RCC 7860 (cell line): ENCODE measurements at places on chromosomes 16 and 17.

- DNase-seq = no peak
Observed at GRCh38 chr16:65222049-65222448, 100.2 kb upstream of the CDH11 start.

DNA sequence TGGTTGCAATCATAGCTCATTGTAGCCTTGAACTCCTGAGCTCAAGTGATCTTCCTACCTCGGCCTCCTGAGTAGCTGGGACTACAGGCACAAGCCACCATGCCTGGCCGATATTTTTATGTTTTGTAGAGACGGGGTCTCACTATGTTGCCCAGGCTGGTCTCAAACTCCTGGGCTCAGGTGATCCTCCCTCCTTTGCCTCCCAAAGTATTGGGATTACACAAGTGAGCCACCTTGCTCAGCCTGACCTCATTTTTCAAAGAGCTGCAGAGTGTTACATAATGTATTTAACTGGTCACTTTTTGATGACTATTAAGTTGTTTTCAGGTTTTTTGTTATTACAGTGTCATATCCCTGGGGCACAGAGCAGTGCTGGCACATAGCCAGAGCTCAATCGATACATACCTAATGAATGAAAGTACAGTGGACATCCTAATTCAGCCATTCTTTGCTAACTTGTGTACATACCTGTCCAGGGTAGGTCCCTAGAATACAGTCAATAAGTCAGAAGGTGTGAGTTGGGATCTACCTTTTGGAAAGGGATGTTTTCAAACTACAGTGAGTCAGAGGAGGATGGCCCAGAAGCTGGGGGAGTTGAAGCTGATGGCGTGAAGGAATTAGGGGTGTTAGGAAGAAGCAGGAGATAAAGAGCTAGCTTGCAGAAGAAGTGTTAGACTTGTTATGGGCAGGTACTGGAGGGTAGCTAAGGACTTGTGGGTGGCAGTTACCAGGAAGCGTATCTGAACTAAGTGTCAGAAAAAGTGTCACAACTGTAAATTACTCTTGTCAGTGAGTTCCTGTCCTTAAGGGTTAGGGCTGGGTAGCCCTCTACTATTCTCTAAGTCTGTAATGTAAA lies 20.1 kb upstream of the CYLD start:
- DNase-seq = no peak

DNA sequence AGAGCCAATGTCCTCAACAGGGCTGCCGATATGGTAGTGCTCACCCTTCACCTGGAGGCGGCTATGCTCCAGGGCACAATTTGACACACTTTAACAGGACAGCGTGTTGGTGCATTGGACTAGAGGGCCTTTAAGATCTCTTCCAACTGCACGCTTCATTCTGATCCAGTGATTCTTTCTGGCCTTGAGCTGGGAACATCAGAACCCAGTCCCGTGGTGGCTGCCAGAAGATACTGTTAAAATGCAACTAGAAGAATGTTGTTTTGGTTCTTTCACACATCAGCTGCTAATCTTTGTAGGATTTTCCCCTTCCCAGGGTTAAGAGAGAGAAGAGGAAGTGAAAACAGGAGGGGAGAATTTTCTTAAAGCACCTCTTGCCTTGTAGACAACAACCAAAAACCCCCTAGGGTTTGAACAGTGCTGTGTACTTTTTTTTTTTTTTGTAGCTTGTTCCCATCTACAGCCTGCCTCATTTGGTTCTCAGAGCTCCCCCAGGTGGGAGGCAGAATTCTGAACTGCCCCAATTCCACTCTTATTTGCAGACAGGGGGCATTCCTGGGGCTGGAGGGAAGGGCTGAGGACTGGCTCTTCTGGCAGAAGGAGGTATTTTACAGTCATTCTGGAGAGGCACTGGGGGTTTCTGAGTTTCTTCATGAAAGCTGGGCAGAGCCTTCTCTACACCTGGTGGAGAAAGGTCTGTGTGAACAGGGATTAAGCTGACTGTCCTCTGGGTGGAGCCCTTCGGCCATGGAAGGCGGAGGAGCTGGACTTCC lies 32.4 kb downstream of the SMARCE1 start:
- DNase-seq = peak; percentile 41

DNA sequence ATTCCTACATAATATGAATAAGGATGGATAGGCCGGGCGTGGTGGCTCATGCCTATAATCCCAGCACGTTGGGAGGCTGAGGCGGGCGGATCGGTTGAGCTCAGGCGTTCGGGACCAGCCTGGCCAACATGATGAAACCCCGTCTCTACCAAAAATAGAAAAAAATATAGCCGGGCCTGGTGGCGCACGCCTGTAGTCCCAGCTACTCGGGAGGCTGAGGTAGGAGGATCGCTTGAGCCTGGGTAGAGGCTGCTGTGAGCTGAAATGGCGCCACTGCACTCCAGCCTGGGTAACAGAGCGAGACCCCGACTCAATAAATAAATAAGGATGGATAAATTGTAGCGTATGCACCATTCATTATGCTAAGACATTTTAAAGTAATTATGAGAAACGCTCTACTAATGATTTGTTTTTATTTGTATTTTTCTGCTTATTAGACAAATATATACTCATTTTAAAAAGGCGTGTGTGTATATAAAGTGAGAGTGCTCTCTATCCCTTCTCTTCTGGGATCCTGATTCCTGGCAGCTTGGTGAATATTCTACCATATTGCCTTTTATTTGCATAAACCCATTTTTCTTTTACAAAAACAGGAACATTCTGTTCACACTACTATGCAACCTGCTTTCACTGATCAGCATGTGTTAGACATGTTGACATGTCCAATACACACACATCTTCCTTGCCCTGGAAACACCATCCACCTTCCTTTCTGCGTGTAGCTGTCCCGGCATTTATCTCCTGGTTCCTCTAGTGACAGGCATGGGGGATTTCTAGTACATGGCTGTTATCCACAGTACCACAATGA lies 26.4 kb downstream of the DDX19A start:
- DNase-seq = no peak

GRCh38 chr16:61763991-61764390 lies 272.2 kb downstream of the CDH8 start:
- DNase-seq = no peak

- DNase-seq = no peak
Observed at GRCh38 chr17:10773391-10773790, 30.5 kb downstream of the TMEM238L start.

DNA sequence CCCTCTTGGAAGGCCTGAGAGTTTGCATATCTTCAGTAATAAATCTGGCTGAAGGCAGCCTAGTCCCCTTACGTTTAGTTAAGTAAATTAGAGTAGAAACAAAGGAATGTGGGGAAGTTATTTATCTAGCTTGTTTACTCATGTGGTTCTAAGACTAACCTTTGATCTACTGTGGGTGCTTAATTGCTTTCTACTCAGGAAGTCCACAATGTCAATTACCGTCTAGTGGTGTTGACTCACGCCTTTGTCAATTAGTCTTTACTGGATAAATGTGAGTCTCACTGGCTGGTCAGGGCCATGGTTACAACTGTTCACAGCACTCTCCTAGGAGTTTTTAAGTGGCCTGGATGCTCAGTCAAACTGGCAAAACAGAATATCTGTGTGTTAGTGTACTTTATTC lies 2338.4 kb downstream of the TP53TG3F start:
- no peak for DNase-seq

- no peak for DNase-seq
Observed at GRCh38 chr17:65455972-65456343, 105.5 kb downstream of the AXIN2 start.

- peak; percentile 9 for DNase-seq
Observed at GRCh38 chr17:7782240-7782639, 51.8 kb upstream of the KDM6B start.

GRCh38 chr16:50276801-50277555 lies 10.6 kb downstream of the ADCY7 start:
- DNase-seq = peak; percentile 4

- no peak for DNase-seq
Observed at GRCh38 chr17:65730711-65731169, 169.3 kb upstream of the AXIN2 start.

DNA sequence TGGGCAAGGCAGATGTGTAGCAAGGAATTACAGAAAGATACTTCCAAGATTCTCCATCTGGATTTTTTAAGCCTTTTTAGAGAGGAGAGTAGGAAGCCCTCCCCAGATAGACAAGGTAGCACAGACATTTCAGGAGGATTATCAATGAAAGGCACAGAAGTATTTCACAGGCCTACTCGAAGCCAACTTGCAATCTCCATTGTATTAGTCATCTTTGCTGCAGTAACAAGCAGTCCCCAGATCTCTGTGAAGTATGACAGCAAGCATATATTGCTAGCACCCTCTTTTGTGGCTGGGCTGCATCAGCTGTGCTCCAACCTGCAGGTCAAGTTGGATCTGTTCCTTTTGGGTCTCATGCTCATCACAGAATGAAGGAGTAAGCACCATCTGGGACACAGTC lies 101.6 kb downstream of the MAF start:
- no peak for DNase-seq

DNA sequence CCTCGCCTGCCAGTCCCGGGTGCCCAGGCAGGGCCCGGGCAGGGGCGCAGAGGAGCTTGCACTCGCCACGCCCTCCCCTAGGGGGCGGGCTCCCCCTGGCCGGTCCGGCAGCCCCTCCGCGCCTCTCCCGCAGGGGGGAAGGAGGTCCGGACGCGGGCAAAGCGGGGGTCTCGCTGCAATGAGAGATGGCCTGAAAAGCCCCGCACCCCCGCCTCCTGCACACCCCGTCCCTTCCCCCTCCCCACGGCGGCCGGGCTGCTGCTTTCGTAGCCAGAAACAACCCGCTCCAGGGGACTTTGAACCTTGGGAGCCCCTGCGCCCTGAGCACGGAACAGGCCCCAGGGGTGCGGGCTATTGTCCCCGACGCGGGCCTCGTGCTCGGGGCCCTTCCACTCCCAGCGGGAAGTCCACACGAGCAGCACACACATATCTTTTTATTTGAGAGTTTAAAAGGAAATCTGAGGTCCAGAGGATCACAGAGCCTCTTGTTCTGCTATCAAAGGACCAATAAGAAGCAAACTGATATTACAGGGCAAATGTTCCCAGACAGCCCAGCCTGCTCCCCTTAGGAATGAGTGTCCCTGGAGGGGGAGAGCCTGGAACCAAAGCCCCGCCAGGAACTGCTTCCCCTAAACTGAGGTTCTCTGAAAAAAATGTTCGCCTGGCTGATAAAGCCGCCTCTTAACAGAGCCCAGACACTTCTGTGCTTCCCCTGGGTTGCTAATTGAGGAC lies 5.8 kb upstream of the CBX4 start:
- DNase-seq = no peak

DNA sequence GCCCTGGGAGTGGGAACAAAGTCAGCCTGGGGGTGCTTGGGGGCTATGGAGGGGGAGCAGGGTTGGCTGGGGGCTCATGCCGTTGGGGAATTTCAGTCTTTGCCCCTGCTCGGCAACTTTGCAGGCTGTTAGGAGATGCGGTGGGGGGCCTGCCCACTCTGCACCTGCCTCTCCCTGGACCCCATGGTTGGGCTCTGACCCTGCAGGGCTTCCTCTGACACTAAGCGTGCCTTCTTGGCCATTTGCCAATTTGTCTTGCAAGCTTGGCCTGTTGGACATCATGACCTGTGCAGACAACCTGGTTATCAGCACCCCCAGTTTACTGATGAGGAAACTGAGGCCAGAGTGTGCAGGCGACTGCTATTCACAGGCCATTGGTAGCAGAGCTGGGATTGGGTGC lies 14.6 kb downstream of the ADCY7 start:
- no peak for DNase-seq

DNA sequence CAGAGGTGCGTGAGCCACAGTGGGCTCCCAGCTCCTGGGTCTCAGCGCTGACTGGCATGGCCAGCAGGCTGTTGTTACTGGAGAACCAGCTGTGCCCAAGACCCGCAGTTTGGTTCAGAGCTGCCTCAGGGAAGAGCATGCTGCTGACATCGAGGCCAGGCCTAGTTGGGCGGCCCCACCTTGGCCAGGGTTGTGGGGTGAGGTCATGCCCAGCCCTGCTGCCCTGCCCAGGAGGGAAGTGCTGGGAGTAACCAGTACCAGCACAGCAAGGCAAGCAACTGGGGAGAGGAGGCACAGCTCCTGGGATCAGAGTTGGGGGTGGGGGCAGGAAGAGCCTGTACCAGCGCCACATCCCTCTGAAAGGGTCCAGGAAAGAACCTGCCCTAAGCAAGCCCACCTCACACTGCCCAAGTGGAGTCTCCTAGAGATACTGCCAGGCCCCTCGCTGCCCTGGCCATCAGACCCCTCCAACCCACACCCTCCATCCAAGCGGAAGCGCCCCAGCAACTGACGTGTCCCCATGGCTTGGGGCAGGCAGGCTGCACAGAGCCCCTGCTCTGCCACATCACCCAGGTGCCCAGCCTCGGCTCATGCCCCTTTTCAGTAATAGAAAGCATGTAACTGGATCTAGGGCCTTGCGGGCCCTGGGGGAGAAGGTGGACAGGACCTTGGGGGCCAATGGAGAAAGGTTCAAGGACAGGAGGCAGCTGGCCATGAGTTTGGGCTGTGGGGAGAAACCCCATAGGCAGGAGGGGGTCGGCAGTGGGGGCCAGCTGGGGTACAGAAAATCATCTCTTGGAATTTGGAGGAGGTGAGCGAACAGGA lies 990 bp downstream of the DOK4 start:
- no peak for DNase-seq

DNA sequence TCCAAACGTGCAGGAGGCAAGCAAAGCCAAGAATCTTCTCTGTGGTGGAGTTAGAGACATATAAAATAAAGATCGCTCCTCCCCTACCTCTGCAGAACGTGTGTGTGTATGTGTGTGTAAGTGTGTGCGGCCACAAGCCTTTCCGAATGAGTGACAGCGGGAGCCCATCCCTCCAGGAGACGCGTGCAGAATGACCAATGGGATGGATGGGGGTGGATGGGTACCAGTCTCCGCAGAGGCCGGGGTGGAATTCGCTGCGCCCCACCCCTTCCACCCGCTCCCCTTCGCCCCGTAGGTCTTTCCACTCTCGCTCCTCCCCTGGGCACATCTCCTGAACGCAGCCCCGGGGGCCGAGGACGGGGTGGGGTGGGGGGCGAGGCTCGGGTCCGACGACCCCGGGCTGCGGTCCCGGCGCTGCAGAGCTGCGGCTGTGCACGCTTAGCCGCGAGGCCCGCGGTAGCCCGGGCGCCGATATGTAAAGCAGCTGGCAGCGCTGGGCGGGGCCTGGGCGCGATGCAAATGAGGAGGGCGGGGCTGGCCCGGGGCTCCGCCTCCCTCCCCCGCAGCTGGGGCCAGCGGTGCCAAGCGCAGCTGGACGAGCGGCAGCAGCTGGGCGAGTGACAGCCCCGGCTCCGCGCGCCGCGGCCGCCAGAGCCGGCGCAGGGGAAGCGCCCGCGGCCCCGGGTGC lies at the start of gene PRKCB:
TSS of gene PRKCB (plus strand) at position 594 of the 688 bp plus-strand sequence.
- no peak for DNase-seq

- no peak for DNase-seq
Observed at GRCh38 chr17:4446326-4447071, 12.8 kb downstream of the SPNS3 start.

GRCh38 chr17:56897646-56898424 lies 16.0 kb downstream of the TRIM25 start:
- DNase-seq = no peak

- no peak for DNase-seq
Observed at GRCh38 chr16:81094771-81095251, 1.4 kb downstream of the GCSH start.

GRCh38 chr16:1100084-1100800 lies 4.2 kb upstream of the C1QTNF8 start:
- DNase-seq = no peak

- DNase-seq = no peak
Observed at GRCh38 chr16:14236401-14236800, 165.3 kb downstream of the MRTFB start.

GRCh38 chr17:21140911-21141310 lies 14.1 kb downstream of the DHRS7B start:
- DNase-seq = no peak
